ENCODE measurements at places on chromosomes 4 and X.

DNA sequence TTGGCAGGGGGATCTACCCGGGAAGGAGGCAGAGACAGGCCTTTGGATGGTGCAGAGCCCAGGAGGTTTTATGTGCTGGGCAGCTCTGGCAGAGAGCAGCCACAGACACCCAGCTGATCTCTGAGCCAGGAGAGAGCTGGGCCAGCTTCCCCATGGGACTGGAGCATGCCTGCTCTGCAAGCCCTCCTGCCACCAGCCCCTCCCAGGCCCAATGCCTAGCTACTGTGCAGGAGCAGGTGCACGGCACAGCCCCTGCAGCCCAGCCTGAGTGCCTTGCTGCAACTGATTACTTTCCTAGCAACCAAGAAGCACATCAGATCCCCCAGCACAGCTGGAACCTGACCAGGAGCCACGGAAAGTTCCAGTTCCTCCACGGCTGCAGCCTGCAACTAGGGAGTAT lies 57.8 kb upstream of the BEND2 start:
- no peak for DNase-seq

- DNase-seq: no peak
These were observed 41.4 kb downstream of the PABPC4L start for GRCh38 chr4:134160211-134160610.

- DNase-seq: no peak
These were observed 18.9 kb upstream of the GPR101 start for GRCh38 chrX:137052643-137053235.

- DNase-seq: no peak
These were observed 103.9 kb upstream of the AFAP1 start for GRCh38 chr4:8043596-8043995.

- no peak for DNase-seq
These were observed 251.8 kb upstream of the SLIT2 start for GRCh38 chr4:19999775-20000414.

DNA sequence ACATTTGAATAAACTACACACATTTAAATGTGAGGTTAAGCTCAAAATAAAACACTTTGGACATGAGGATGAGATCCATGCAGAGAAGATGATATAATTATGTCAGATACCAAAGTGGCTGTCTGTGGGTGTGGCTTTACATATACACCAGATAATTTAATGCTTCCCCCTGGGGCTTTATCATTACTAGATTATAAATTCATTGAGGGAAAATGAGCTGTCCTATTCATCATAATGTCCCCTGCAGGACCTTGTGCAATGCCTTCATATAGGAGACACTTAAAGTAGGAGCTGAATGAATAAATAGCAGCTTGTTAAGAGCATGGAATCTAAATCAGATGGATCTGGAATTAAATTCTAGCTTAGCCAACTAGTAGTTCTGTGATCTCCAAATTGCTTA lies 49.7 kb downstream of the OTC start:
- no peak for DNase-seq

- peak; percentile 11 for DNase-seq
These were observed 1279.7 kb upstream of the ADGRL3 start for GRCh38 chr4:59920416-59920815.

GRCh38 chrX:16137416-16138107 lies 14.2 kb downstream of the GRPR start:
- no peak for DNase-seq

- DNase-seq: no peak
These were observed 14.1 kb downstream of the CTBP1 start for GRCh38 chr4:1234811-1235292.

DNA sequence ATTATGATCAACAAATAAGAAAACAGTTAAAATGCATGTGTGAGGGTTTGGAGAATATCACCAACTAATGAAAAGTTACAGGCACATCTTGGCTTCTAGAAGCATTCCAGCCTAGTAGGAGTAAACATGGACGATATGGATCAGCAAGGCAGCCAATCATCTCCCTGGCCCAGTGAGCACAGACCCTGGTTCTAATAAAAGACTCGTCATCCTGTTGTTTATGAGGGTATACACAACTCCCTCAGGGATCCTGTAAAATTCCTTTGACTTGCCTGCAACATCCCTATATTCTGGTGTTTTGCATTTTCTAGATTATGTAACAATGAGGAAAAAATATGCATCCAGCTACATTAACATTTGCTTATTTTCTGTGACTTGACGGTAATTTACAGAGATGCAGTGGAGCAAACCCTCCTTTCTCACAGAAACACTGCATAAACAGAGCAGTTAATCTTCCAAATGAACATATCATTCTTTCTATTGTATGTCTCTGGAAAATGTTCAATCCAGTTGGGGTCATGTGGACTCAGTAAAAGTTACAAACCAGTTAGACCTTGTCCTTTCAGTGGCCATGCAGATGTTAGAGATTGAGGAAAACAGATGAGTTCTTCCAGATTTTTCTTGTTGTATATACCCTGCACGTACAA lies 88.9 kb upstream of the NDP start:
- DNase-seq: no peak

All from spinal cord (tissue), 10 donors.